ENCODE measurements at places on chromosomes 1 and 21.

DNA sequence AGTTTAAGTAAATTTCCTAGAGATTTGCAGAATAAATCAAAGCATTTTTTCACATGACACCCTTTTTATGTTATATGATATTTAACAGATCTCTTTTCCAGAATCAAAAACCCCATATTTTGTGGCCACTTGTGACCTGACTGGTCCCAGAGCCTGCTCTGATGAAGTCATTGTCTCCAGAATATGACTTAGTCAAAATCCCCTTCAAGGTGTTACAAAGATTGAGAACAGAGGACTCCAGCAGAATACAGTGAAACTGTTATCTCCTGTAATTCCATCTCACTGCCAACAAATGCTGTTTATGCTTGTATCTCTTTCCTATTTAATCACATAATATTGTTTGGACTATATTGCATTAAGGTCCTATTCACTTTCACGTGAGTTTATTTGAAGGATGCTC lies 25.6 kb downstream of the RGS1 start:
- no peak for DNase-seq

GRCh38 chr1:38840281-38840680 lies 19.3 kb downstream of the RRAGC start:
- DNase-seq, result no peak

- DNase-seq, result no peak
These were observed 145.6 kb downstream of the FMN2 start for GRCh38 chr1:240237305-240237721.

DNA sequence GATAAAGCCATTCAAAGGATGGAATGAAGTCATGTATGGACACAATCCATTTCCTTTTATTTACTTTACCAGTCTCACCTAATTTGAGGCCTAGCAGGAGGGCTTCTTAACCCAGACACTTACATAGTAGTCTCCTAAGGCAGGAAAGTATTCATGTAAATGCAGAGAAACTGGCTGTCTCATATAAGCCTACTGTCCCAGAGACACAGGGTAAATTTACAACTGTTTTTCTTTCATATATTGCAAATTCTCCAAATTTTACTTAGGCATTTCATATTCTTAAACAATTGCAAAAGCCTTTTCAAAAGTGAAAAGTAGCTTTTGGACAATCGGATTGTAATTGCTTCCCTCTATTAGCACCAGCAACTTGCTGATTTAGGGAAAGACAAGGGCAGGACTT lies 29.9 kb downstream of the SPAG17 start:
- no peak for DNase-seq

- no peak for DNase-seq
These were observed 7.2 kb upstream of the IGSF3 start for GRCh38 chr1:116674751-116675150.

- no peak for DNase-seq
These were observed 18.3 kb downstream of the CLIC6 start for GRCh38 chr21:34687065-34687464.

GRCh38 chr21:32993894-32994293 lies 31.8 kb upstream of the OLIG2 start:
- DNase-seq, result no peak

DNA sequence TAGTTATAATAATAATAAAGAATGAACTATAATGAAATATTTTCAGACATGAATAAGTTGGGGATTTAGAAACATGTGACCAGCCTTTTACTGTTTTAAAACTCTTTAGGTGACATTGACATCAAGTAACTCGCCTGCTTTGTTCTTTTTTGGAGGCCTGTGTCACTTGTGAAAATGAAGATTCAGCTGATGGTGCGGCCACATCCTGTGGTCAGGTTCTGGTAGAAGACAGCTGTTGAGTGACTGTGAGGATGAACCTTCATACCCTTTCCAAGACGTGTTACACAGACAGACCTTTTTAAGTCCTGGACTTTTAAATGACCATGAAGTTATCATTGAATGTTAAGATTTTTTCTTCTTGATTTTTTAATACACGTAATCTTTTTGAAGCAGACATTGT lies 10.3 kb downstream of the UTS2 start:
- DNase-seq, result no peak

GRCh38 chr1:103948526-103948925 lies 198.8 kb downstream of the AMY1C start:
- DNase-seq, result peak; percentile 4

DNA sequence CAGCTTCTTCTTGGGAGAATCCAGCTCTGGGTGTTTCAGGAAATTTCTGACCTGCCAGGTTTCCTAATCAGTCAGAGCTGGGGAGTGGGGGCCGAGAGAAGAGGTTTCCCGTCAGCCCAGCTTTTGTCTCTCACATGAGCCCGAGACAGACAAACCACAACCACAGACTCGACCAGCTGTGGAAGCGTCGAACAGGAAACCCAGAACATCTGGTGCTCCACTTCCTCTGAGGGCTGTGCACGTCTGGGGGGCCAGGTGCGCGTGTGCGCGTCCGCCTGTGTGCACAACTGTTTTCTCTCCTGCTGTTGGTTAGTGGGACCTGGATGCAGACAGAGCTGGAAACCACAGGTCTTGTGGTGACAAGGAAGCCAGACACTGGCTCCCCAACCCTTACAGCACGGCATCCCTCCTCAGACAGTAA lies 113.0 kb upstream of the SLC25A33 start:
- no peak for DNase-seq

DNA sequence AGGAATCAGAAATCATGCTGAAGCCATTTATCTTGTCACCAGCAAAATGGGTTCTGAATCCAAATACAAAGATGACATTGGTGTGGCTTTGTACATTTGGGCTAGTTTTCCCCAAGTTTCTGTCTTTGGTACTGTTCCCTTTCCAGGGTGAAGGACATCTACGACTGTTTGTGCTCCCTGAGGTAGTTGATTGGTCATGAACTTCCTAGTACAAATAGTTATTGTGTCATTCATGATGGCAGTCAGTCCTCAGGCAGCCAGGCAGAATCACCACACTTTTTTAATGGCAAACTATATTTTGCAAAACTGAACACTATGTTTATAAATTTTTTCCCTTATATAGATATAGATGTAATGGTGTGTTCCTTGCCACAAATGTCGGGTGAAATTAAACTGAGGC lies 46.0 kb downstream of the CEP350 start:
- DNase-seq, result no peak

DNA sequence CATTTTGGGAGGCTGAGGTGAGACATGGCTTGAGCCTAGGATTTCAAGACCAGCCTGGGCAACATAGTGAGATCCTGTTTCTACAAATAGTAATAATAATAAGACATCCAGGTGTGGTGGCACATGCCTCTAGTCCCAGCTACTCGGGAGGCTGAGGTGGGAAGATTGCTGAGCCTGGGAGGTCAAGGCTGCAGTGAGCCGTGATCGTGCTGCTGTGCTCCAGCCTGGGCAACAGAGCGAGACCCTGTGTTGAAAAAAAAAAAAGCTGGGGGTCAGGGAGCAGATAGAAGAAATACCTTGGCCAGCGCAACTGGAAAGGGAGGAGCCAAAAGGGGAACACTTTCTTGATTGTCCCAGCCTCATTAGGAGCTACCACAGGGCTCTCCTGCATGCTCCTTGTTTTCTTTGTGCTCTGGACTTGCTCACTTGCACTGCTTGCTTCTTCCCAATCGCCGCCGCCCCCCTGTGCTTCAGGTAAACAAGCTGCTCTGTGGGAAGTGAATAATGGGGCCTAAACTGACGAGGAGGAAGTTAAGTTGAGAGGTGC lies 31.1 kb downstream of the PBX1 start:
- no peak for DNase-seq

- DNase-seq, result no peak
These were observed 49.3 kb upstream of the SAMSN1 start for GRCh38 chr21:14595449-14595848.

GRCh38 chr1:182676274-182676673 lies 8.1 kb downstream of the RGS8 start:
- no peak for DNase-seq

GRCh38 chr1:211648980-211649934 lies 26.2 kb downstream of the NEK2 start:
- no peak for DNase-seq

GRCh38 chr21:36471254-36471723 lies 8.6 kb downstream of the CLDN14 start:
- no peak for DNase-seq

DNA sequence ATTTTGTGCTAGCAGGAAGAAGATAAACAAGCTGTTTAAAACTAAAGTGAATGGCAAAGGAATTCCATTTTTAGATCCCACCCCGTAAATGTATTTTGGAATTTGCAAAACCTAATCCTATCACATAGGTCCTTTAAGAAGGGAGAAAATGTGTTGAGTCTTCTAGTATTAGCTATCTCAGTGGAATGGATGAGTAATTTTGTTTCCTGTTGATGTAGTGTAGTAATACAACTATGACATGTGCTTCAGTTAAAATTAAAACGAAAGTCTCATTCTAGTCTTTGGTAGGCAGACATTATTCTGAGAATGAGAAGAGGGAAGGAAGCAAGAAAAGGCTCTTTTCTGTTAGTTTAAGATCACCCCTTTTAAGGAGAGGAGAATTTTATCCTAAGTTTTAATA lies 265.9 kb upstream of the C1orf105 start:
- DNase-seq, result no peak

DNA sequence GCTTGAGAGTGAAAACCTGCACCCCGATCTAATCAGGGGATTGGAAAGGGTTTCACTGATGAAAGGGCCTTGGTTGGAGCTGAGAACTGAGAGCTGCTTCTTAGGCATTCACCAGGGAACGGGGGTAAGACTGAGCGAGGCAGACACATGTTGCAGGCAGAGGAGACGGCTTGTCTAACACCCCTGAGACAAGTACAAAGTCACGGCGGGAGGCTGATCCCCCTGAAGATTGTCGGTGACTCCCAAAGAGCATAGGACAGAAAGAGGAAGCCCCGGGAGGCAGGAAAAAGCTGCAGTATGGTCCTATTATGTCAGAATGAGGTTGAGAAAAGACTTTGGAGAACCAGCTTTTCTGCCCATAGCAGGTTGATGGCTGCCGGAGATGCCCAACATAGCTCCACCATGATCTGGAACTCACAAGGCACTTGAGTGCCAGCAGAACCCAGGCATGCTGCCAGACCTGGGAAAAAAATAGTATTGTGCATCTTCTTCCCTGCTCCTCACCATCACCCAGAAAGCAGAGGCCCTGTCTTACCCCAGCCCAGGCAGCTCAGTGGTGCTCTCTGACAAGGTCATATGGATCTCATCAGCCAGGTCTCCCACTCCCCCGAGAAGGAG lies 463.9 kb upstream of the PROX1 start:
- no peak for DNase-seq

GRCh38 chr21:15935530-15935929 lies 205.7 kb downstream of the USP25 start:
- DNase-seq, result no peak

DNA sequence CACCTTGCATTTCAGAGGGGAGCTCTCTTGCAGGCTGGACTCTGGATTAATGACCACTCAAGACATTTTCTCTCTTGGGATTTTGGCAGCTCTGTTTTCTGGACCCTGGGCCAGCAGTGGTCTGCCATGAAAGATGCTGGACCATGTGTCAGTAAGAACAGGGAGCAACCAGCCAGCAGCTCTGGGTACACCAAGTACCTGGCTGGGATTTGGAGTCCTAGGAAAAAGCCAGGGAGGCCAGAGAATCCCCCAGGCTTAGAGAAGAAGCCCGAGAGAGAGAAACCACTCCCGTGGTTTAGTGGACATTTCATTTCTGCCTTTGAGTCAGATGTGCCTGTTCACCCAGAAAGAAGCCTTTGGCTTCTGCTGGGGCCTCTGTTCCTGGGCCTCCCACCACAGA lies 2.5 kb downstream of the NFASC start:
- no peak for DNase-seq

DNA sequence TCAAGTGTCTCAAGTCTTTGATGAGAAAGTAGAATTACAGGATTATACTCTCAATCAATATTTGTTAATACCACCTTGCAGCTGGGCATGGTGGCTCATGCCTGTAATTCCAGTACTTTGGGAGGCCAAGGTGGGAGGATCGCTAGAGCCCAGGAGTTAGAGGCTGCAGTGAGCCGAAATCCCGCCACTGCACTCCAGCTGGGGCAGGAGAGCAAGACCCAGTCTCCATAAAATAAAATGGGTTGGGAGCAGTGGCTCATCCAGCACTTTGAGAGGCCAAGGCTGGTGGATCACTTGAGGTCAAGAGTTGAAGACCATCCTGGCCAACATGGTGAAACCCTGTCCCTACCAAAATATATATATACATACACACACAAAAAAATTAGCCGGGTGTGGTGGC lies 1.2 kb upstream of the NCMAP start:
- DNase-seq, result no peak

DNA sequence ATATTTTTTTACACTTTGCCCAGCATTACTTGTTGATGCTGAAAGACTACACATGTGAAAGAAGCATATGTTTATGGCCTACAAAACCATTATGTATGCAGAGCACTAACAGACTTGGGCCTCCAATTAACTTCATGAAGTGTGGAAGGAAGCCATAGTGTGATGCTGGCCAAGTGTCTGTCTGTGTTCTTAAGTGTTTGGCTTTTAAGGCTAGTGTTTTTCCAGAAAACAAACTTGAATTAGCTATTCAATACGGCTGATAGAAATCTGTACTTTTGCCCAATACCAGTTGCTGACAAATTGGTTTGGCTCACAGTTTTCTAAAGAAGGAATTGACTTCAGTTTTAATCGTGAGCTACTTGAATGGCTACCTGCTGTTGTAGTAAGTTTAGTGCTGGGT lies 136.1 kb downstream of the ADGRL2 start:
- DNase-seq, result no peak

DNA sequence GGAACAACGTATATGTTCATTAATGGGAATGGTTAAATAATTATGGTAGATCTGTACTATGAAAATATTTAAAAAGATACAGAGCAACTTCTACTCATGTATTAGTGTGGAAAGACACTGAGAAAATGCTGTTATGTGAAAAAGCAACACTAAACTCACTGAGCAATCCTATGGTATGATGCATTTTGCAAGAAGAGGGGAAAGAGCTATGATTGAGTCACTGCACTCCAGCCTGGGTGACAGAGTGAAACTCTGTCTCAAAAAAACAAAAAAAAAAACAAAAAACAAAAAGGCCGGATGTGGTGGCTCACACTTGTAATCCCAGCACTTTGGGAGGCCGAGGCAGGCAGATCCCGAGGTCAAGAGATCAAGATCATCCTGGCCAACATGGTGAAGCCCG lies 44.4 kb downstream of the ATP5PO start:
- no peak for DNase-seq

DNA sequence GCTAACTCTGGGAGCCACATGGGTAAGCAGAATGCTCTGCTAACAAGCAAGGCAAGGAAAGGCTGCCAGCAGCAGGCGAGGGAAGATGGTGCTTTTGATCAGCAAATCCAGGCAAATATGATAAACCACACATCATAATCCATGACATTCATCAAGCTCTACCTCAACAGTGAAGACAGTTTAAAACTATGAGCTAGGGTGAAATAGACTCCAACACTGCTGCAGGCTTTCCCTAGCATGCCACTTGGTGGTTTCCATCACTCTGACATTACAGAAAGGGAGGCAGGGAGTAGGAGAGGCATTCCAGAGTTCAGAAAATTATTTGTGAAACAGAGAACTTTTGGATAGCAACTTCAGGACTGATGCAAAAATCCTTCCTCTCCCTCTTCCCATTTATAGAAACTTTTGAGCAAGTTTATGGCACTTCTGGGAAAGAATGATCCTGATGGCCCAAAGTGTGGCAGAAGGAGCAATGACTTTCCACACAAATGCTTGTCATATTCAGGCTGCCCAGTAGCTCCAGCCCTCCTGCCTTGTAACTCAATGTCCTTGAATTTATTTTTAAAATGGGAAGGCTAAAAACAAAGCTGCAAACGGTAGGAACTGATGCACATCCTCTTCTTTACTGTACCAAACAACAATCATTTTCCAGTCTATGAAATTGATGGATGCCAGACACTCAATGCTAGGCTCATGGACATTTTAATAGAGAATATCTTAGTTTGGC lies 70.8 kb downstream of the SMYD2 start:
- no peak for DNase-seq

GRCh38 chr1:32894681-32895080 lies 6.5 kb downstream of the TMEM54 start:
- no peak for DNase-seq

Measured in HAP-1 (cell line).